ENCODE measurements at places on chromosomes 3 and 15.

GRCh38 chr3:62940771-62941563 lies 65.8 kb upstream of the CADPS start:
- no peak for DNase-seq

DNA sequence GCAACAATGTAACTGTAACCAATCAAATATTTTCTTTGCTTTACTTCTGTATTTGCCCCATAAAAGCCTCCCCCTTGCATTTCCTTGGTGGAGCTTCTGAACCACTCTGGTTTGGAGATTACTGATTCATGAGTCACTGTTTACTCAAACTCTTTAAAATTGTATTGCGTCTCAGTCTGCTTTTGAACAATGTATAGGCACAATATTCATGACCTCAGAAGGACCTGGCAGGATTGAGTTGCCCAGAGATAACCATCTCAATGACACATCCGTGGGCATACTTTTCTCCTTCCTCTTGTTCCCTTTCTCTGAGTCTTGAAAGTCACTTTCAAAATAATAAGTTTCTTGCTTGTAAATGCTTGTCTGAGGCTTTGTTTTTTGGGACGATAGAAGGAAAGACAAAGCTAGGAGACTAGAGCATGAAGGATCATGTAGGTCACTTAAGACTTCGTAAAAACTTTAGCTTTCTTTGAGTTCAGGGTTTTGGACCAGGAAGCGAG lies 57.1 kb upstream of the POU1F1 start:
- DNase-seq: no peak

DNA sequence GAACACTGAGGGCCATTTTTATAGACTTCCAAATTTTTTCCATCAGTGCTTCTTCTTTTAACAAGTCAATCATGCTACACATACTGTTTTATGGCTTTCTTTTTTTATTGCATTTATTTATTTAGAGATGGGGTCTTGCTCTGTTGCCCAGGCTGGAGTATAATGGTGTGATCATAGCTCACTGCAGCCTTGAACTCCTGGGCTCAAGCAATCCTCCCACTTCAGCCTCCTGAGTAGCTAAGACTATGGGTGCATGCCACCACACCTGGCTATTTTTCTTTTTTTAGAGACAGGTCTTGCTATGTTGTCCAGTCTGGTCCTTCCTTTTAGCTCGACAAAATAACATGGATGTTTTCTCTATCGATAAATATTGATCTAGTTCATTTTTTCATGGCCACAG lies 425.8 kb upstream of the WNT5A start:
- DNase-seq: no peak

DNA sequence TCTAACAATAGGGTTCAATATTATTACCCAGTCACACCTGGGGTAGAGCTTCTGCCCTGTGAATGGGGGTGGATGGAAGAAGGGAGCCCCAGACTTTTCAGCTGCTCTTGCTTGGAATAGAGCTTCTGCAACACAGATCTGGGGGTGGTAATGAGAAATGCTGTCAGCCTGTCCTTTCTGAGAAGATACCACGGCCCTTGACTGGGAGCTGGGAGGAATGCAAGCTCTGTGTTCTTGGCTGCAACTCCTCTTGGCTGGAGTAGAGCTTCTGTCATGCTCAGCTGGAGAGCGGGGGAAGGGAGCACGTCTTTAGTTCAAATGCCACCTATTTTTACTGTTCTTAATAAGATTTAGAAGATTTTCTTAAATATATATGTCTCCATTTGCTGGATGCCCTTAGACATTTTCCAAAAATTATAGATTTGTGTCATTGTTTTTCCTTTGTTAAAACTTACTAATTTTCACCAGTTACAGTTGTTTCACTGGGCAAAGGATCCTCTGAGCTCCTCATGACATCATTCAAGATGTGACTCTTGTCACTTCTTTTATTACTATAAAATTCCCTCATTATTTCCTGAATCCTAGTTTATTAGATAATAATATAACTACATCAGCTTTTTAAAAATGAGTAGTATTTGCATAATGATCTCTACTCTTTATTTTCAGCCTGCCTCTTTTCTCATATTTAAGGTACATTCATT lies 180.0 kb upstream of the TGFBR2 start:
- no peak for DNase-seq

DNA sequence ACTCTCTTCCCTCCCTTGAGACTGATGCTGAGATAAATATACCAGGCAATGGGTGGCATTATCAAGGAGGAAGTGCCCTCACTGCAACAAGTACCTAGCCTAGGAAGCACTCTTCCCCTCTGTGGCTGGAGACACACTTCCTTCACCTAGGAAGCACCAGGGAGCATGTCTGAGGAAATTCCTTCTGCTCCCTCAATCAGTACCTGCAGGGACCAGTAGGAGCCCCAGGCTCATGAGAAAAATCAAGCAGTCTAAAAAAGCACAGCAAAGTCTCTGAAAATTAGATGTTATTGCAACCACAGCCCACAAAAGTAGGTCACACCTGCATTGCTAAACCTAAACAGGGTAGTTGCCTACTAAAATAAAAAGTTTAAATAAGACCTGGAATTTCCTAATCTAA lies 78.2 kb upstream of the TRPM1 start:
- no peak for DNase-seq

Data from NCI-H1436 (cell line).